ENCODE measurements at places on chromosomes 4 and X.

DNA sequence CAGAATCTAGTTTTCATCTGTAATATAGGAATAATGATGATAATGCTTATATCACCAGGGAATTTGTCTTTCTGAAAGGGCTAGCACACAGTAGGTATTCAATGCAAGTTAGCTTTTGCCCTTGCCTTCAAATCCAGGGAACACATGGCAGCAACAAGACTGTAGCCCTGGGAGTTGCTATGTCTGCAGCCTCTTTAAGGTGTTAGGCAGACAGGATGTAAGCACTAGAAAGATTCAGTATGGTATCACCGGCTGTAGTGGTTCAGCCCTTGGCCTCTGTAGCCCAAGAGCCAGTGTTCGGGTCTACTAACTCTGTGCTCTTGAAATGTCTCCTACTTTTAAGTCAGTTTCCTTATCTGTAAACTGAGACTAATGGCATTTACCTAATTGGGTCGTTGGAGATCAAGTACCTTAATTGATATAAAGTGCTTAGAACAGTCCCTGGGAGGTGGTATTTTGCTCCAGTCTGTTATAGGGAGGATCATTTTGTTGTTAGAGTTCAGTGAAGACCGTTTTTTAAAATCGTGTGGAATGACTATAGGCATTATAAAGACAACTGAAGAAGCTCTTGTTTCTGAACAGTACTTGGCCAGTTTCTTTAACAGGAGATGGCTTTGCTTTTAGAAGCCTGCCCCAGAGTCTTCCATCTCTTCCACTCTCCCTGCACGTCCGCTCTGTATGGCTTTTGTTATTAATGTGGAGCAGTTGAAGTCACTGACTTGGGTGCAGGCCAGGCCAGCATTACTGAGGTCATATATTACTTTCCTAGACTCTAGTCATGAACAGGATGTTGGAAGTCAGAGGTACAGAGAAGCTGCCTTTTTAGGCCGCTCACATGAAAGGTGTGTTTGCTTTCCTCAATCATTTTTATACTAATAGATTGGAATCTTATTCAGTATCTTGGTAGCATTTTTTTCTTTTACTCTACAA, 44.8 kb downstream of the GAB1 start:
- no peak for DNase-seq

GRCh38 chrX:55127692-55128091, 38.9 kb downstream of the PAGE2 start:
- no peak for DNase-seq

DNA sequence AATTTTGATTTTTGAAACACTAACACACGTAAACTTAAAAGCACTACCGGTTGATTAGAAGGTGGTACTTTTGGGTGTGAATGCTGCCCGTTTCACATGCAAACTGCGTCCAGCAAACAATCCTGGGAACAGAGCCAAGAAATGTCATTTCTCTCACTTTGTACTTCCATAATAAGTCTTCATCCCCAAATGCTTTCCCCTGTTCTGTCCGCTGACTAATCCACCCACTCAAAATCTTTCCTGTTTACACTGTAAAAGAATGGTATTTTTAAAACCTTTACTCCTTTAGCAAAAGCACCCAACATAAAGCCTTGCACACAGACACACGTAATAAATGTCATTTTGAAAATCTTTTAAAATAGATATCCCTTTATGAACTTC, 39.1 kb upstream of the PDLIM5 start:
- DNase-seq = no peak

DNA sequence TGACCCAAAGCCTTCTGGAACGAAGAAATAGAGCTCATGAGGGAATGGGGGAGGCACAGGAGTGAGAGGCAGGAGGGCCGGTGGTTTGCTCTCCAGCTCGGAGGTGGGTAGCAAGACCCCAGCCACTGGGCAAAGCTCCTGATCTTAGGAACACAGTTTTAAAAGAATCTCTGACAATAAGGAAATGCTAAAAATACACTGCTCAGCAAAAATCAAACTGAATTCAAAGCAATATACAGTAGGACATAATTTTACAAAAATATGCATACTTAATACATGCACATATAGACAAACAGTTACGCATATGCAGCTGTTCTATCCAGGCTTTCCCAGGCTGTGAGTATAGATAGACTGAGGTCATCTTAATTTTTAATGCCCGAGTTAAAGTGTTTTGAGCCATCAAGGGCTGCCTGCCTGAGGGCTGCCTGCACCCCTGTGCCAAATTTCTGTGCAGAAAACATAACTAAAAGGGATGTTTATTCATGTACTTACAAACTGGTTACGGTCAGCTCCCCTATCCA, 6.9 kb downstream of the GPR50 start:
- DNase-seq = no peak

GRCh38 chr4:185108669-185109068, 34.4 kb upstream of the SLC25A4 start:
- no peak for DNase-seq

DNA sequence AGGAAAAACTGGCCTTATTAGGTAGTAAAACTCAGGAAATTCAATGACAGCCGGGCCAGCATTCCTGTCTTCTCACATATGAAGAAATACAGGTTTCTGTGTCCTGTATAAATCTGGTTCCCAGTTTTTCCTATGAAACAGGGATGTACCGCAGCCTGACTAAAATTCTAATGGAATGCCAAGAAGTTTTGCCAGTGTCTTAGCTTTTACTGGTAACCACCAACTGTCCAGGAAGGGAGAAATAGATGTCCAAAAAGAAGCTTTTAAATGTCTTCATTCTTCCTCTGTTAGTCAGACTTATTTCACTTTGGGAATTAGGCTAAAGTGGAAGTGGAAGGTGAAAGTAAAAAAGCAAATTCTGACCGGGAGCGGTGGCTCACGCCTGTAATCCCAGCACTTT, 108.0 kb upstream of the TBL1X start:
- DNase-seq = no peak

GRCh38 chrX:9153300-9153699, 119.4 kb upstream of the FAM9B start:
- no peak for DNase-seq

DNA sequence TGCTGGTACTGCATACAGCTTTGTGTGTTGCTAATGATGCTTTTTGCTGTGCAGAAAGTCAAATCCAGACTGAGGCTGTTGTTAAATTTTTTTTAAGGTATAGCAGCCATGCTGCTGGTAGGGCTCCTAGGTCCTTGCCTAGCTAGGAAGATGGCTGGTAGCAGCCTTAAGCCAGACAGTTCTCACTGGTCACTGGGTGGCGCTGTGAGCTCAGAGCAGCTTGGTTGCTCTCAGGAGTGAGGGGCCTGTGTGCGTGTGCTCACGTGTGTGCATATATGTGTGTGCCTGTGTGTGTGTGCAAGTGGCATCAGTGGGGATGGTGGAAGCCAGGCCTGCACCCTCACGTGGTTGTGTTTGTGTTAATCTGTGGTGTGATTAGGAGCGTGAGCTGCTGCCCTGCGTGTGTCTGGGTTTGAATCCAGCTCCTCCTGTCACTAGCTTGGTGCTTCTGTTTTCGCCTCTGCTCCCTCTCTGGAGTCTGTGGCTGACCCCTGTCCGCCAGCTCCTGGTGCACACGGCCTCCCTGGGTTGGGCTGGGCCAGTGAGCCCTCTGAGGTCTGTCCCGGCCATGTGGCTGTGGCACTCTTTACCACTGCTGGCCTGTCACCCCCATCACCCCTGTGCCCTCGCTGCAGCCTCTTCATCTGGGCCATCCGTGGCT, 46.1 kb downstream of the SORCS2 start:
- no peak for DNase-seq

Measured in central memory CD8-positive, alpha-beta T cell (primary cell).